Activated T-cell treated with anti-CD3 and anti-CD28 coated beads, Interleukin-2, amount 50 U/mL, for 48 hours (primary cell): ENCODE measurements at places on chromosomes 2 and 18.

GRCh38 chr2:194822657-194823056 lies 834.4 kb upstream of the SLC39A10 start:
- no peak for DNase-seq

DNA sequence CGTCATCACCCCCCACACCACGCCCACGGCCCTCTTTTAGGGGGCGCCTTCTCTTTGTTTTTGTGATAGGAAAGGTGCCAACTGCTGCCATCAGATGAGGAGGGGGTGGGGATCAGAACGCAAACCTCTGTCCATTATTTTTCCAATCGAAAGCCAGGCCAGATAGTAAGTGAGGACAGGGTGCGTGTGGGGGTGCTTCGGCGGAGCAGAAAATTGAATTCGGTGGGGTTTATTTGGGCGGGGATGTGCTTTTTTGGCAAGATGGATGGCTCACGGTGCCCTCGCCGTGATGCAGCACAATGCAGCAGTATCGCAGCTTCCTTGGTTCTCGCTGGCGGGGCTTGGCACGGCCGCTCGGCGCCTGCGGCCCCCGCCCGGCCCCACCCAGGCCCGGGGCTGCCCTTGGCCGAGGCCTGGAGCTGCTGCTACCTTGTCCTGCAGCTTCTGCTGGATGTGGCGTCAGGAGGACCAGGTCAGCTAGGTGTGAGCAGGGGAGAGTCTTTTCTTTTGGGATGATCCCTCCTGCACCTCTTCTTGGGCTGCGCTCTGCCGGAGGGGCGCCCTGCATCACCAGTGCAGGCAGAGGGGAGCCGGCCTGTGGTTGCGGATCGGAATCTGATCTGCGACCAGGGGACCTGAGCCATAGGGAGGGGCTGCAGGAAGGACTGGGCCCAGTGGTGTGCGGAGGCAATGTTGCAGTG lies 1.3 kb downstream of the SPTBN1 start:
- DNase-seq: peak; percentile 38

DNA sequence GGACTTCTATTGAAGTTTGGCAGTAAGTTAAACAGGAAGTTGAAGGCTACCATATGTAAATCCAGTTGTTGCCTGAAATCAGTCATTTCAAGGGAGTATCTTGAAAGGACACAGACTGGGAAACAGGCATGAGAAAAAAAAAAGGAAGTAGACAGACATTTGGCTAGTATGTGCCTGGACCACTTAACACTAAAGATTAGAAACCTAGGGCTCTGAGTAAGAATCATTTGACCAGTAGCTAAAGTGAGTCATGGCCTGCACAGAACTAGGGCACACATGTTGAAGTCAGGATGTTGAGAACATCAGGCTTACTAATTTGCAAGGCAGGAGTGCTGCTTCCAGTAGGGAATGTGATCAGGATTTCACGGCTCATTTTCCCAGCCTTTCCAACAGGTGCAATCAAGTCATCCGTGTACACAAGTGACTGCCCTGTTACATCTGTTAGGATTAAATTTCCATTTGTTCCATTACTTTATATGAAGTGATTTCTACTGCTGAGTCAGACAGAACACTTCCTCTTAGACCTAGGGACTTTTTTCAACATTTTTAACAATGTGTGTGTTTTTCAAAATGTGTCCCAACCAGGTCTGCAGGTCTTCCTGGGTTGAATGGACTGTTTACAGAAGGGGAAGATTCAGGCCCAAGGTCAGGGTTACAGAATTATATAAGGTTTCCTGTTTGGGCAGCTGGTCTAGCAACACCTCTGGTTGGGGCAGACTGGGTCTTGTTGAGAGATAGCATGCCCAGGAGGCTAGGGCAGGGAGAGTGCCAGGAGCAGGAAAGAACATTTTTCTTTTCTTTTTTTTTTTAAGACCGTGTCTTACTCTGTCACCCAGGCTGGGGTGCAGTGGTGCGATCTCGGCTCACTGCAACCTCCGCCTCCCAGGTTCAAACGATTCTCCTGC lies 145.6 kb downstream of the TGIF1 start:
- DNase-seq: peak; percentile 65

GRCh38 chr2:166996465-166996864 lies 108.2 kb downstream of the XIRP2 start:
- no peak for DNase-seq

DNA sequence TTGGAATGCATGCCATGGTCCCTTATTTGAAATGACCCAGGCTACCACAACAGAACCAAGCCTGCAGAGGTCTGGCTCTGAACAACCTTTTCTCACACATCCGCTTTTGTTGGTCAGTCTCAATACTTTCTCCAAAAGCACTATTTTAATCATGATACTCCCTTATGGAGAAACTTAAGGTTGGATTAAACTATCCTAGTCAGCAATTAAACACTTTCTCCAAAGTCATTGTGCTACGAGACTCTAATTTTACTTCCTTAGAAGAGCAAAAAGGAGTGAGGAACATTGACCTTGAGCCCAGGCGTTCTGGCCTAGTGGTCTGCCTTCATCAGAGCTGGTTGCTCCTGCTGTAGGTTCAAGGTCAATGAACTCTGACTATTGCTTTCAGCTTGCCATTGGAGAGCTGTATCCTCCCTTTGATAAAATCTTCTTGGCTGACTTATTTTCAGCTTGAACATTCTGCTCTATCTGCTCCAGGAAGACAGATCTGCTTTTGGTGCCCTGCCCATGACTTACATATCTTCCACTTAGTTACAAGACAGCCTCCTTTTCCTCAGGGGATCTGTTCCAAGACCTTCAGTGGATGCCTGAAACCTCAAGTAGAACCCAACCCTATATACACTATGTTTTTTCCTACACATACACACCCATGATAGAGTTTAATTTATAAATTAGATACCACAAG lies 91.2 kb downstream of the NCKAP5 start:
- no peak for DNase-seq

DNA sequence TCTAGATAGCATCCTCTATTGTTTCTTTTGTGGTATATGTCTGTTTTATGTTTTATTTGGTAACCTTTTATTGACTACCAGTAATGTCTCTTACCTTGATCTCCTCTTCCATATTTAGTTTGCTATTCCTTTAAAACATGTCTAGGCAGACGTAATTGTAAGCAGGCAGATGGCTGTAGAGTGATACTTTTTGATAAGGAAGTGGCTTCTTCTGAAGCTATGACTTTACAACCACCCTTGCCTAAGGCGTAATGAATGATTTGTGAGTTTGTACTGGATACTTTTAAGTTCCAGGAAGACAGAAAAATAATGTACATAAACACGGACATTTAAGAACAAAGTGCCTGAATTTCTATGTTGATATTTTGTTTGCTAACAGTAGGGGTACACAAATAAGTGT lies 85.6 kb downstream of the ZNF804A start:
- DNase-seq: no peak

- no peak for DNase-seq
Measured at GRCh38 chr2:213162516-213163118, 11.2 kb upstream of the IKZF2 start.

- DNase-seq: no peak
Measured at GRCh38 chr2:152534460-152535135, 182.7 kb downstream of the PRPF40A start.

GRCh38 chr2:96809951-96810782 lies 5.9 kb upstream of the CNNM3 start:
- DNase-seq: no peak

DNA sequence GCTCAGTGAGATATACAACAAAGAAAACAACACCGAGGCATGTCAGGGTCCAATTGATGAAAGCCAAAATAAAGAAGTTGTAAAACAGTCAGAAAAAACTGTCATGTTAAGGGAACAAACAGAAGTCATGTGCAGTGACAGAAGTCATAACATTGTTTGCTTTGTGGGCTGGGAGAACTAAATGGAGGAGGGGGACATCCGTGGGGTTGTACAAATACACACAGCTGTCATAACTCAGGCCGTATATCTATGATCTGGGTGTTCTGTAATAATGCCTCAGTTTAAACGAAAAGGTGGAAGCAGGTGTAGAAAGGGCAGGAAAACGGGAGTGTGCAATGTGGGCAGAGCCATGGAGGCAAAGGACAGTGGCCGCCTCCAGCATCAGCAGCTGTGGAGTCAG lies 27.3 kb downstream of the TIMM21 start:
- no peak for DNase-seq
